Nasal cavity respiratory epithelium epithelial cell of viscerocranial mucosa (primary cell): ENCODE measurements at places on chromosomes 12 and 14. TPM values are rescaled to one million over a fixed set of nuclear protein-coding genes. Genes with fewer than 3 reads are reported as not detected.

Gene SIX1
- total RNA-seq = 6.2 and 11.2 TPM in 2 replicates

Gene TAS2R42
- not detected in 2 replicates for total RNA-seq

Gene ERC1
- total RNA-seq = 33.5 and 45.5 TPM in 2 replicates

Gene CBLN3
- 0.34 and 2.5 TPM in 2 replicates for total RNA-seq

Gene SERPINA10
- not detected in 2 replicates for total RNA-seq

Gene PYGL
- total RNA-seq = 105 and 139 TPM in 2 replicates

Gene TESPA1
- total RNA-seq = not detected in 2 replicates
